ENCODE measurements at places on chromosomes 13 and 19. TPM values are rescaled to one million over a fixed set of nuclear protein-coding genes. Genes with fewer than 3 reads are reported as not detected.

GRCh38 chr13:51318876-51319275 lies 20.6 kb upstream of the SERPINE3 start:
- DNase-seq, result no peak

- no peak for DNase-seq
Measured at GRCh38 chr19:34681478-34681877, 4.0 kb downstream of the ZNF302 start.

GRCh38 chr19:29206453-29206852 lies 6.5 kb downstream of the UQCRFS1 start:
- DNase-seq, result no peak

- DNase-seq, result peak; percentile 6
Measured at GRCh38 chr19:51002542-51003311, 1.3 kb upstream of the KLK8 start.

Gene HRC
- polyA plus RNA-seq, result 136 TPM

Gene CNFN
- polyA plus RNA-seq, result 0.26 TPM

DNA sequence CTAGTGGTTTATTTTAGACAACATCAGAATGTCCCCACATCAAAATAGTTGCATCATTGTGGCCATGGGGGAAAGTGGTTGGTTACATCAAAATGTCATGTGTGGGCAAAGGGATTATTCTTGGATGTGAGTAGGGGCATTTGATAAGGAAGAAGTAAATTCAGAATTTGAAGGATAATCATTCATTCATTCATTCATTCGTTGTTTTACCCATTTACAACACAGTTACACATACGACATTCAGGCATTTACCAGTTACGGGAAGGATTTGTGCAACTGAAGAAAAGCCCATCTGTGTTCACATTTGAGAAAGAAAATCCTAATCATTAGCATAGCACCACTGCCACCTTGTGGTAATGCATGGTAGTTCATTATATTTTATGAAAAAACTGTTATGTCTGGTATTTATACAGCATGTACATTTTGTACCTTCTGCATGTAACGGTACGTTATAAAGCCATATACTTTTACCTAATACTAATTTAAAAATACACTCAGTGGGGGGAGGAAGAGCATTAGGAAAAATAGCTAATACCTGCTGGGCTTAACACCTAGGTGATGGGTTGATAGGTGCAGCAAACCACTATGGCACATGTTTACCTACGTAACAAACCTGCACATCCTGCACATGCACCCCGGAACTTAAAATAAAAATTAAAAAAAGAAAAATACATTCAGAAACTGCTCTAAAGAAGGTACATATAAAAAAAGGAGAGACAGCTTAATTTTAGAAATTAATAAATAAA lies 62.1 kb downstream of the DGKH start:
- DNase-seq, result peak; percentile 85

GRCh38 chr19:52603558-52604207 lies 33.6 kb downstream of the ZNF701 start:
- DNase-seq, result peak; percentile 5

Gene NLRP13
- polyA plus RNA-seq, result not detected

DNA sequence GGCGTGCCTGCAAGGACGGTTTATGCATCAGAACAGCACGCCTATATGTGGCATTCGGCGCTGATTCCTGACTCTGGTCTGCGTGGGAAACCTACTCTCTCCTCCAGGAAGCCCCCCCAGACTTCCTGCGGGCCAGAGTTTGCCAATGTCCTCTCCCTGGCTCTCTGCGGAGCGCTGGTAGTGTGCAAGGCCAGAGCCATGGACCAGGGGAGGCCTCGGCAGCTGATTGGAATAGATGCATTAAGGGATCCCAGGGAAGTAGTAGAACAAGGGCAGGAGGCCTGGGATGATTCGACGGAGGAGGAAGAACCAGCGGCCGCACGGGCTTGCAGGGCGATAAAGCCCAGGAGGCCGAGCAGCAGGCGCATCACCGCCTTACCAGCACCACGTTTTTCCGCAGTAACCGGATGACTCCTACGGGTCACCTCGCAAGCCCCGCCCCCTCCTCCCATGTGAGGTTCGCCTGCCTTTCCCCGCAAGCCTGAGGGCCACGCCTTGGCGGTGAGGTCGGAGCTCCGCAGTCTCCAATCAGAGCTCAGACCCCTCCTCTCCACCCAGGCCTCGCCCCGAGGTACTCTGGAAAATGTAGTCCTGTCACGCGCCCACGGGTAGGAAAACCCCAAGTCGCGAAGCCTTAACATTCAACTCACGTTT lies 5.0 kb downstream of the CLEC11A start:
- peak; percentile 89 for DNase-seq
